Keratinocyte (primary cell): ENCODE measurements at places on chromosomes 16 and 17. TPM values are rescaled to one million over a fixed set of nuclear protein-coding genes. Genes with fewer than 3 reads are reported as not detected.

ASPA gene
- polyA plus RNA-seq, result not detected in 3 replicates

MT4 gene
- 0.77 to 2.1 TPM in 2 of 3 replicates, not detected in the other for polyA plus RNA-seq

NPW gene
- polyA plus RNA-seq, result 0.23 TPM in 1 of 3 replicates, not detected in the others

AOC3 gene
- polyA plus RNA-seq, result 0.18 to 0.30 TPM (median 0.22 TPM) in 3 replicates

ACE gene
- polyA plus RNA-seq, result 0.05 to 0.07 TPM in 2 of 3 replicates, not detected in the other

SDR42E1 gene
- 18.8 to 28.4 TPM (median 20.3 TPM) in 3 replicates for polyA plus RNA-seq

C17orf50 gene
- not detected in 3 replicates for polyA plus RNA-seq

SCIMP gene
- not detected in 3 replicates for polyA plus RNA-seq

RNF227 gene
- 3.4 to 5.7 TPM (median 3.6 TPM) in 3 replicates for polyA plus RNA-seq

CSH1 gene
- polyA plus RNA-seq, result not detected in 3 replicates

LYRM9 gene
- polyA plus RNA-seq, result 3.0 to 6.1 TPM (median 4.9 TPM) in 3 replicates

TBC1D3I gene
- 0.03 TPM in 1 of 3 replicates, not detected in the others for polyA plus RNA-seq

HEATR9 gene
- polyA plus RNA-seq, result not detected in 3 replicates

ZNF594 gene
- polyA plus RNA-seq, result 0.67 to 2.1 TPM (median 1.7 TPM) in 3 replicates

DPEP3 gene
- polyA plus RNA-seq, result 0.04 TPM in 1 of 3 replicates, not detected in the others

LSM12 gene
- 40.1 to 74.3 TPM (median 49.5 TPM) in 3 replicates for polyA plus RNA-seq

VWA3A gene
- polyA plus RNA-seq, result 0.05 TPM in 1 of 3 replicates, not detected in the others

HNF1B gene
- polyA plus RNA-seq, result not detected in 3 replicates

ABI3 gene
- 0.03 TPM in 1 of 3 replicates, not detected in the others for polyA plus RNA-seq

SNAI3 gene
- not detected in 3 replicates for polyA plus RNA-seq

ASGR1 gene
- 0.12 to 0.22 TPM (median 0.18 TPM) in 3 replicates for polyA plus RNA-seq

CHMP1A gene
- 64.1 to 91.7 TPM (median 87.0 TPM) in 3 replicates for polyA plus RNA-seq

NME3 gene
- polyA plus RNA-seq, result 9.8 to 32.7 TPM (median 10.1 TPM) in 3 replicates

KCNJ2 gene
- 0.09 to 0.12 TPM (median 0.11 TPM) in 3 replicates for polyA plus RNA-seq
